ENCODE measurements at places on chromosomes 4 and X.

GRCh38 chr4:119537586-119537985 lies 91.0 kb downstream of the PDE5A start:
- no peak for DNase-seq

GRCh38 chr4:122548452-122548851 lies 72.4 kb downstream of the IL21 start:
- no peak for DNase-seq

DNA sequence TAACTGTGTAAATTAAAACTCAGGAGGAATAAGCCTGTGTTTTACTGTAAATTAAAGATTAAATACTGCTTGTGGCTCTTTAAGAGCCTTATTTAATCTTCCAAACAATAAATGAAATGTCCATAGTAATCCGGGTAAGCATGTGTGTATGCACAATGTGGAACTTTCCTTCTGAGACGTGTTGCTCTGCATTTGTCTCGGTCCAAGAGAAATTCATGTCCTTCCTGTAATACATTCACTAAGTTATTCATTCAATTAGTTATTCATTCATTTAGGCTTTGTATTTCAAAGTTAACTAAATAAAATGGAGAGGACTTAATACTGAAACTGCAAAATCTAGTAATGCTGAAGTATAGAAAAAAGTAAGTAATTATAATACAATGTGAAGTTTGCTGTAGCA lies 2728.8 kb downstream of the PCDH7 start:
- DNase-seq = no peak

- no peak for DNase-seq
Measured at GRCh38 chr4:52915730-52916300, 53.7 kb downstream of the RASL11B start.

DNA sequence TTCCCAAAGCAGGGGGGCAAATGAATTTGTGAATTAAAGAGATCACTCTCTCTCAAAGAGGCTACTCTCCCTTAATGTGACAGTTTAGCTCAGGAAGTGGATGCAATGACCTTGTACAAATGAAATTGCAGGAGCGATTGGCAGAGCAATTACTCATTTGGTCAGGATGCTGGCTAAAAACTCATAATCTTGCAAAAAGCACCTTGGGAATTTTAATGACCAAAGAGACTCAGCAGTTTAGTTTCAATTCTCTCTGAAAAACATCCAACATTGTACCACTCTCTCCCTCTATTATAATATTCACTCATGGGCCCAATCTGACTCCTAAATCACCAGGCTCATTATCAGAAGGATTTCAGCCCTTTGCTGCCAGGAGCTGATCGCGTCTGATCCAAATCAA lies 26.1 kb downstream of the PDGFC start:
- DNase-seq = no peak

GRCh38 chr4:178142724-178143123 lies 700.5 kb upstream of the AGA start:
- no peak for DNase-seq

GRCh38 chr4:18162453-18162852 lies 140.9 kb upstream of the LCORL start:
- DNase-seq = no peak

DNA sequence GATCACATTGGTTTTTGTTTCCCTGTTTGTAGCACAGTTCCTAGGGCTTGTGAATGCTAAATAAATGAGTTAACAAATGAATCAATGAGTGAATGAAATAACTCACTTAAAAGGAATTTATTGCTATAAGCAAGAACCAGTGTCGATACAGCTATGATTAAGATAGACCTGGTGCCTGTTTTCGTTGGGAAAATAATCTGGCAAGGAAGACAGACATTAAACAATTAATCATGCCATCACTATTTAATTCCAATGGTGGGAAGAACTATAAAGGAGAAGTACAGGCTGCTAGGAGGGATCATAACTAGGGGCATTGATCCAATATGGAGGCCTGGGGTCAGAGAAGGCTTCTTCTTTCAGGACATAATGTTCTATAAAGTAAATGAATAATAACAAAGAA lies 4.5 kb upstream of the CBR4 start:
- no peak for DNase-seq

- DNase-seq = no peak
Measured at GRCh38 chr4:22754116-22754515, 61.4 kb downstream of the GBA3 start.

GRCh38 chrX:12844319-12844718 lies 22.6 kb upstream of the TLR7 start:
- DNase-seq = no peak

GRCh38 chrX:129634541-129634940 lies 20.2 kb downstream of the APLN start:
- no peak for DNase-seq

- no peak for DNase-seq
Measured at GRCh38 chr4:7126981-7127380, 59.1 kb upstream of the GRPEL1 start.
